ENCODE measurements at places on chromosomes 12 and 14.
A peak's percentile ranks its signal among the peaks of the same experiment; 100 is the strongest.

- no peak for DNase-seq
Observed at GRCh38 chr12:124338448-124338847, 43.6 kb downstream of the RFLNA start.

GRCh38 chr12:8960176-8960575 lies 10.7 kb upstream of the M6PR start:
- no peak for DNase-seq

DNA sequence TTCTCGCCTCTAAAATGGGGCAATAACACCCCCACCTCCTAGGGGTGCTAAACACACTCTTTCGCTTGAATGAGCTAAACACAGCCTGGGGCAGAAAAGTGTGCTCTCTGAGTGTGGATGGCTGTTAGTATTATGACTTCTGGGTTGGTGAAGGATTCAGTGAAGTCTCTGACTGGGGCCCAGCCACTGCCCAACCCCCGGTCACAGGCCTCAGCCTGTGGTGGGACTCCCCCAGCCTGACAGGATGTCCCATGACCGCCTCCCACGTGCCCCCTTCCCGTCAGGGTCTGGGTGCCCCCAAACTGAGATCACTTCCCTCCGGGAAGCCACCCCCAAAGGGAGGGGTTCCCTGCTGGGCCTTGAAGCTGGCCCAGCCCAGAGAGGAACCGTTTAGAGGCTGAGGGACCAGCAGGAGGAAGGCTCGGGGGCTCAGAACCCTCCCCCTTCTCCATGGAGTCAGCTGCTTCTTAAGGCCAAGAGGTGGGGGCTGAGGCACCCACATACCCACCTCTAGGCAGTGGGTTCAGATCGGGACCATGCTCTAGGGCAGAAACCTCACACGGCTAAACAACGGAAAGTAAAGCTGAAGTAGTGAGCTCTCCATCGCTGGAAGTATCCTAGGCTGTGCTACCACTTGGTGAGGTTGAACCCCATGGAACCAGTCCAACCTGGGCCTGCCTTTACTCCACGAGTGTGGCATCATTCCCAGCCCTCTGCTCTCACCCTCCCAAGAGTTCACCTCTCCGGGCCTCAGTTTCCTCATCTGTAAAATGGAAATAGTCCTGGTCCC lies 13.8 kb downstream of the DTX1 start:
- DNase-seq, result no peak

DNA sequence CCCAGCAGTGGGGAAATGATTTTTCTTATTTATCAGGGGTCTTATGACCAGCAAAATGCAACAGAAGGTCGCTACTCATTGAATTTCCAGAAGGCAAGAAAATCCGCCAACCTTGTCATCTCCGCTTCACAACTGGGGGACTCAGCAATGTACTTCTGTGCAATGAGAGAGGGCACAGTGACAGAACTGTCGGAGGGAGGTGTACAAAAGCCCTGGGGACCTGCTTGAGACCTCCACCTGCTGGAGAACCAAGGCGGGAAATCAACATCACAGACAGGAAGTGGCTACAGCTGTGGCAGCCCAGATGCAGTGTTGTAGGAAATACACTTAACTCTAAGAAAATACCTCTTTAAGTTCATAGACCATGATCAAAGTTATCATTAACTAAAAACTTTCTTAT lies 250.9 kb upstream of the OR4E1 start:
- DNase-seq, result no peak

DNA sequence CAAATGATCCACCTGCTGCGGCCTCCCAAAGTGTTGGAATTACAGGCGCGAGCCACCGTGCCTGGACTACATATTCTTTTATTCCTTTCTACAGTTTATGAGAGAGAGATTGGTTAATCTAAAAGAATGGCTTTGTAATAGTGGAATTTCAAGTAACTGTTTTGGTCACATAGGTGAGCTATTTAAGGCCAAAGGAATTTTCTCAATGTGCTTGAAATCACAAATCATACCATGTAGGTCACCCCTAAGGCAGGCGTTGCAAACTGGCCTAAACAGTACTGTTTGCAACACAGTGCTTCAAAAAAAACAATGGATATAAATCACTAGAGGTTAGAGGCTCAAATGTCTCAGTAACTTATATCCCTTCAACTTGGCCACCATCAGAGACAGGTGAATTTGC lies 103.7 kb upstream of the PTPRR start:
- DNase-seq, result no peak

- DNase-seq, result no peak
Observed at GRCh38 chr12:68111995-68112394, 47.5 kb downstream of the IFNG start.

DNA sequence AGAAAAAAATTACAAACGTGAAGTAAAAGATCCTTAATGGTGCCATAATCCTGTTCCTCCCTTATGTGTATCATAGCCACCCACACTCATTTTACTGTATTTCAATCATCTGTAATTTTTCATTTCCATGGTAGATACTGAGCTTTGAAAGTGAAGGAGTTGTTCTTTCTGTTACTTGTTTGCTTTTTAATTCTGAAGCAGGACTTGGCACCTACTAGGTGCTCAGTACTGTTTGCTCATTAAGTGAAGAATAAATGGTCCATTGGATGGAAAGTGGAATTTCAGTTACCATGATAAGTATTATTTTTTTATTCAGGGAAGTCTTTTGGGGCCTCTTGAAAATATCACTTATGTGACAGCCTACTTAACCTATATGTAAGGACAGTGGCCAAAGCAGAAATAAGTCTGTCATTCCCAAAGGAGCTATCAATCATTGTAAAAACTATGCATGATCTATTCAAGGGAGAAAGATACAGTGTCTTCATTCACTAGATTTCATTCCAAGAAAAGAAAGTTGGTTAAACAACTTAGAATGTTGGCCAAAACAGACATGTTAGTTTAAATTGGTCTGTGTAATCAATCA lies 1244.4 kb upstream of the SEL1L start:
- no peak for DNase-seq

DNA sequence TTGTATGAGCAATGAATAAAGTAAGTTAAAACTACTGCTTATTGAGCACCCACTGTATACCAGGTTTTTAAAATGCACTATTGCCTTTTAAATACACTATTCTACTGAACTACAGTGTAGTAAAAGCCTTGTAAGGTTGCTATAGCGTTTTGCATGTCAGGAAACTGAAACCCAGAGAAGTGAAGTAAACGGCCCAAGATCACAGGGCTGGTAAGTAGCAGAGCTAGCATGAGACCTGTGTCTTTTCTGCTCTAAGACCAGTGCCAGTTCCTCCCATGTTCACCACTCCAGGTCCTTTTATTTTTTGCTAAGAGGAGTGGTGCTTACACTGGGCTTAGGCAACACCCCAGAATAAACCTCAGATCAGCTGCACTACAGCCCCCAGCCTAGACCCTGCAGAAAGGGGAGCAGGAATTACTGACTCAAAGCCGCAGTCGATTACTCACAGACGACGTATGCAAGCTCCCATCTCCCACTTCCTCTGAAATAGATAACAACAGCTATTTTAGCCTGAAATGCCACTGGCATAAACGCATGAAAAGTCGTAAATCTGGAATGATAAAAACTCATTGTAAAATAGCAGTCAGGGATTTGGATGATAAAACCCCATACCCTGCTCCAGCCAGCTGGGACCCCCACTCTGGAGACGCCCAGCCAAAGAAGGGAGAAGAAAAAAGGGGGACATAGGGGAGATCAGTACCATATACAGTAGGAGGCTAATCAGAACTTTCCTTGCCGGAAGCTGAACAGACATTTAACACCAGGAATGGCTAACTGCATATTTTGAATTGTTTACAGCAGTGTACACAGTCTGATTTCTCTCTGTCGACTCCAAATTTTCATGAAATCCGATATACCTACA lies 108.3 kb downstream of the NUAK1 start:
- peak; percentile 96 for DNase-seq

- peak; percentile 35 for DNase-seq
Observed at GRCh38 chr12:96034621-96035282, 635 bp downstream of the LTA4H start.

DNA sequence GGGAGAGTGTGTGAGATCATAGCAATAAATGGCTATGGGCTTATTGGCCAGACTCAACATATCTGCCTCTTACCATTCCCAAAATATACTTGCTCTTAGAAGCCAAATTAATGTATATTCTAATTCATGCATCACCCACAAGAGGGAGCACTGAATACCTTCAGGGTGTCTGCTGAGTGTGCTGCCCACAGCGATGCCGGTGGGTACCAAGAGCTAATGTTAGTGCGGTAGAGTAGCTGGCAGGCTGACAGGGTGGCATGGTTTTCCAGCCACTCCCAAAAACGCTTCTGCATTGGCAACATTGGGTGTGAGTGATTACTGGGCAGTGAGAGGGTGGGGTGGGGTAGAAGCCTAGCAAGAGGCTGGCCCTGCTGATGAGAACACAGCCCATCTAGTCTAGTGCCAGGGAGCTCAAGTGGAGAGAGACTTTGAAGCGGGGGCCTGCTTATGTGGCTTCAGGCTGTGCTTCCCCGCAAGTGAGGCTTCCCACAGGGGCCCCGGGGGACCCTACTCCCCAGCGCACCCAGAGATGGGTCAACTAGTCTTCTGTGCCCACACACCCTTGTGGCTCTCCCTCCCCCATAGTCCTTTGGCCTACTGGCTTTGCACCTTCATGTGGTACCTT lies 9.2 kb upstream of the PLEKHD1 start:
- DNase-seq, result peak; percentile 29

DNA sequence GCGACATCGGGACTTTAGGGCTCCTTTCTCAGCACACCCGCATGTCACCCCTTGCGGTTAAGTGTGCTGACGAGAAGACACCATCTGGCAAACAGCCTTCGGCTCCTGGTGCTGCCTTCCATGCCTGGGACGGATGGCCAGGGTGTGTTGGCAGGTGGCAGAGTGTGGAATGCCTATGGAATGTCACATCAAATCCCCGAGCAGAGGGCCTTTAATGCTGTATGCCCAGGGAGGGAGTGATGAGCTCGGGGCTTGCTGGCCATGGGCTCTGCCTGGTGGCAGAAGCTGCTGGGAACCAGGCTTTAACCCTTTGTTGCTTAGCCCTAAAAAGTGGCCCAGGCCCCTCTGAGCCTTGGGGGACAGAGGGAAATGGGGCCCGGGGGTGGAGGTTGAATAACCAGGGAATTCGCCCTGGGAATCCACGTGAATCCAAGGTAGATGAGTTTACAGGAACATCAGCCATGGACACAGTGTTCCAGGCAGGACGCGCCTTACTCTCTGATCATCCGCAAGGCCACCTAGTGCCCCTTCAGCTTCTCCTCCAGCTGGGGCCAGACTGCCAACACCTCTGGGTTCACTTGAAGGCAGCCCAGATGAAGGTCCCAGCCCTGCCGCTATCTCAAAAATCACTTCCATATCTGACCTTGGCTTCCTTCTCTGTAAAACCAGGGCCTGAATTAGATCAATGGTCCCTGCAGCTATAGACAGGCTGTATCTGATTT lies 17.4 kb downstream of the FAM181A start:
- no peak for DNase-seq

DNA sequence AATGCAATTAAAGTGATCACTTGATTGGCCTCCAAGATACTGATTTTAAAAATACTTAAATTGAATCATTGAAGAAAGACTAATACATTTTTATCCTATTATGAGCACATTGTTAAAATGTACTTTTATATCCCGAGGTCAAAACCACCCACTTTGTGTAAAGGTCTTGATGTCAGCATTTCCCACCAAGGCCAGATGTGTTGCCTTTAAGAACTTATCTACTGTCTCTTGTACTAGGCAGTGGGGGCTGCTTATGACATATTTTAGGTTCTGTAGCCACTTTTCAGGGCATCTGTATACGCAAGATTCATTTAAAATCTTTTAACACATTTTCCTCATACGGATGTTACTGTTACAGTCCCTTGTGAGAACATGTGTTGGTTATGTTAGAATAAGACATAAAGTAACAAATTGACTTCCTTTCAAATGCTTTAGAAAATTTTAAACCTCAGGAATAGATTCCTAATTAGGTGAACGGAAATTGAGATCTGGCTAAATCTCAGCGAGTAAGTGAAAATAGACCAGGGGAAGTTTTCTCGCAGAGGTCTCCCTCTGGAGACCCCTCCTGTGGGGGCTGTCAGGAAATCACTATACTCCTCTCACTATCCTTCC lies 456.2 kb downstream of the ADAMTS20 start:
- no peak for DNase-seq

DNA sequence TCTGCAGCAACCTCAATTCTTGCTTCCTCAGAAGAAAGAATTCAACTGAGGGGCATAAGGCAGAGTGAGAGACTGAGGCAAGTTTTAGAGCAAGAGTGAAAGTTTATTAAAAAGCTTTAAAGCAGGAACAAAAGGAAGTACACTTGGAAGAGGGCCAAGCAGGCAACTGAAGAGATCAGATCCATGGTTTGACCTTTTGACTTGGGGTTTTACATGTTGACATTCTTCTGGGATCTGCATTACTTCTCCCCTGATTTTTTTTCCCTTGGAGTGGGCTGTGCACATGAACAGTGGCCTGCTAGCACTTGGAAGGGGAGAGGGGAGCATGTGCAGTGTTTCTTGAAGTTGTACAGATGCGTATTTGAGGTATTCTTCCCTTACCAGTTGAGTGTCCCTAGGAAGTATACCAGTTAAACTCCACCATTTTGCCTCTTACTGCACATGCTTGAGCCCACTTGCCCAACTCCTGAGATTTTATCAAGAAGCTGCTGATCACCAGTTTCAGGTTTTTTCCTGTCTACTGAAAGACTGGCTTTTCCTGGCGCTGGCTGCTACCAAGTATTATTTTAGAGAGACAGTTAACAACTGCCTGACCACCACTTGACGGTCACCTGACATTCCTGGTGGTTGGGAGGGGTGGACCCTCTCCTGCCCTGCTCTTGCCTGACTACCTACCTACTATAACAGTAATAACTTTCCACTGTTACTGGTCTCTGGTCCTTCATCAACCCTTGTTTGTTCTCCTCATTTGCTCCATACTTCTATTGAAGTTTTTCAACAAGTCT lies 26.0 kb upstream of the TMTC2 start:
- DNase-seq, result no peak

DNA sequence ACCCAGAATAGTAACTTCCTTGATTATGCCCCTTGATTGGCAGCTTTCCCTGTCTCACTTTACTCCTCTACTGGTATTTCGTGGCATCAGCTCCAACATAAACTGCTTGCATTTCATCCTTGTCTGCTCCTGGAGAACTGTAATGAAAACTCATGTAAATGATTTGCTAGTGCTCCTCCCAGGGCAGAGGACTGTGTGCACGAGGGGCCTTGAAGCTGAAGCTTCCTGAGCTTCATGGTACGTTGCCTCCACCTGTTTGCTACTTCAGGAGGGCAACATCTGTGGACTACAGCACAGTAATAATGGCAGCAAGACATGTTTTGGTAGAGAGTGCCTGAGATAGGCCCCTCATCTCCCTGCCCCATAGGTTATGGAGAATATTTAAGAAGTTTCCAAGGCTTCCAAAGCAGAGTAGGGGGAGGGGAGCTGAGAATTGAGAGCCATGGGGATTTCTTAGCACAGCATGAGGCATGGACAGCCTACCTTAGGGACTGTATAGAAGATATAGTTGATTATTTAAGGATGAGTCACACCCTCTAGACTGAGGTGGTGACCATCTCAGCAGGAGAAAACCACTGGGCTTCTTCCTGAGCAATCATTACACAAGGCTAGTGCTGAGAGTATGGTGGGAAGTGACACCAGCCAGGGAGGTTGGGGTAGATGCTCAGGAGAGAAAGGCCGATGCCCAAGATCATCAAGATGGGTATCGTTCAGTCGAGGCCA lies 29.5 kb downstream of the CCDC198 start:
- DNase-seq, result no peak

GRCh38 chr12:32522331-32523221 lies 123.2 kb downstream of the FGD4 start:
- peak; percentile 55 for DNase-seq

GRCh38 chr12:131409211-131409610 lies 301.7 kb upstream of the SFSWAP start:
- DNase-seq, result no peak
